ENCODE measurements at places on chromosomes 2 and 18. TPM values are rescaled to one million over a fixed set of nuclear protein-coding genes. Genes with fewer than 3 reads are reported as not detected.

GRCh38 chr2:10142640-10142965, 20.1 kb downstream of the RRM2 start:
- DNase-seq: no peak

DNA sequence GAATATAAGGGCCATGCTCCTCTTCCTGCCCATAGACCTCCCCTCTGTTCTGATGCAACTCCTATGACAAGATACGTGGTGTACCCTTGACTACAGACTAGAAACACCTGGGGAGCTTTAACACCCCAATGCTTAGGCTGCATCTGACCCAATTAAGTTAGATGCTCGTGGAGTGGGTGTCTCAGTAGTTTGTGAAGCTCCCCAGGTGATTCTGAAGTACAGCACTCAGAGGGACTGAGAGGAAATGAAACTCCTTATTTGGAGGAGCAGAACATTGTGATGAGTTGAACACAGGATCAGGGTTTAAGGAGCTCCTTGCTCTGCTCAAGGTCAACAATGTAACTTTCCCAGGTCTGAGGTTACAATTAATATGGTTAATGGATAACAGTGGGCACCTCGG, 80.3 kb upstream of the TTC39C start:
- no peak for DNase-seq

DNA sequence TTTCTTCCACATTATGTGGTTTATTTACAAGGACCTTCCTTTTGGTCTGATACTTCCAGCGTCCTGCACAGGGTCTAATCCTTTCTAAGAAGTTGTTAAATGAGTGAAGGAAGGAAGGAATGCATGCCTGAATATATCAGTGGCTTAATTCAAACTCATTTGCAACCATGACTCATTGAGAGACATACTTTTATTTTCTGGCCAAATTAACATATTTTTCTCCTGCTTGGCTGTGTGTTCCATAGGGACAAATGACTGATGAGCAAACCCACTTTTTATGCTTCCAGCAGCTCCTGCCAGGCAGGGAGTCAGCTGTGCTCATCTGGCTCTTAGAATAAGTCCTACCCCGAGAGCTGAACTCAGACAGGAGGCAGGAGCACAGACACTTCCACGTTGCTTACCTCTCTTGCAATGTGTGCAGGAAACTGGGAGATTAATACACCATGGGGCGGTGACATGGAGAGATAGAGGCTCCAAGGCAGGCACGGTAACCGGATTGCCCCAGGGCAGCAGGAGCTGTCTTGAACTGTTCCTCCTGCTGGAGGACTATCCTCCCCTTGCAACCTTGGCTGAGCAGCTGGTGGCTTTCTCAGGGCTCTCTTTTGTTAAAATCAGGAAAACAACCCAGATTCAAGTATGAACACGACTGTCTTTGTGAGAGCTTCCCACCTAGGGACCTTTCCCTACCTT, 667.5 kb upstream of the HS6ST1 start:
- DNase-seq: no peak

DNA sequence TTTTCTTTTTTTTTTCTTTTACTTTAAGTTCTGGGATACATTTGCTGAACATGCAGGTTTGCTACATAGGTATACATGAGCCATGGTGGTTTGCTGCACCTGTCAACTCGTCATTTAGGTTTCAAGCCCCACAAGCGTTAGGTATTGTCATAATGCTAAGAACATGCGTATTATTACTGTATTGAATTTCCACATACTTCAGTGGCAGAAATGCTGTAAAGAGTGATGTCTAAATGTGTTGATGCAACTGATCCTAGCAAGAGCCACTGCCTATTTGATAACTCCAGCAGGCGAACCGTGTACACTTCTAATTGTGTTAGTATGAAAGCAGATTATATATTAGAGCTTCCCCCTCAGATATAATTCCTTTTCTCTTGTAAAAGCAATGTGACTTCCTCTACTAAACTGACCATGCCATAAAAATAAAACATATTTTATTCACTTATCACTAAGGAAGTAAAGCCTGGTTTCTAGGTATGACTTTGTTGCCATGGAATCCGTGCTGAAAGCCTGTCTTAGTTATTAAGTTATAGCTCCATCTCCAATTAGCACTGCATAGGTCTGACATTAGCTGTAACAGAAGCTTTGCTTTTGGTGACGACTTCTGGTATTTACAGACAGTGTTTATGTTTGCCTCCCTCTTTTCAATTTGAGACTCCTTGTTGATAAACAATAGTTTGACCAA, 280.0 kb downstream of the GALR1 start:
- DNase-seq: no peak

- DNase-seq: no peak
Measured at GRCh38 chr2:157839822-157840221, 36.3 kb downstream of the ACVR1 start.

- DNase-seq: no peak
Measured at GRCh38 chr2:197033222-197033621, 106.7 kb upstream of the PGAP1 start.

- DNase-seq: no peak
Measured at GRCh38 chr2:169362894-169363559, 693 bp upstream of the LRP2 start.

ALK gene
- total RNA-seq: not detected

ITGA6 gene
- total RNA-seq: 58.7 TPM
